ENCODE measurements at places on chromosomes 11 and 22. TPM values are rescaled to one million over a fixed set of nuclear protein-coding genes. Genes with fewer than 3 reads are reported as not detected.

Gene GUCY1A2
- 2.1 TPM for polyA plus RNA-seq

Gene ANO1
- polyA plus RNA-seq: 15.4 TPM

Gene HPX
- 2.4 TPM for polyA plus RNA-seq

Gene STARD10
- 20.1 TPM for polyA plus RNA-seq

Gene TNNI2
- polyA plus RNA-seq: 1.0 TPM
